ENCODE measurements at places on chromosomes 7 and 10.

DNA sequence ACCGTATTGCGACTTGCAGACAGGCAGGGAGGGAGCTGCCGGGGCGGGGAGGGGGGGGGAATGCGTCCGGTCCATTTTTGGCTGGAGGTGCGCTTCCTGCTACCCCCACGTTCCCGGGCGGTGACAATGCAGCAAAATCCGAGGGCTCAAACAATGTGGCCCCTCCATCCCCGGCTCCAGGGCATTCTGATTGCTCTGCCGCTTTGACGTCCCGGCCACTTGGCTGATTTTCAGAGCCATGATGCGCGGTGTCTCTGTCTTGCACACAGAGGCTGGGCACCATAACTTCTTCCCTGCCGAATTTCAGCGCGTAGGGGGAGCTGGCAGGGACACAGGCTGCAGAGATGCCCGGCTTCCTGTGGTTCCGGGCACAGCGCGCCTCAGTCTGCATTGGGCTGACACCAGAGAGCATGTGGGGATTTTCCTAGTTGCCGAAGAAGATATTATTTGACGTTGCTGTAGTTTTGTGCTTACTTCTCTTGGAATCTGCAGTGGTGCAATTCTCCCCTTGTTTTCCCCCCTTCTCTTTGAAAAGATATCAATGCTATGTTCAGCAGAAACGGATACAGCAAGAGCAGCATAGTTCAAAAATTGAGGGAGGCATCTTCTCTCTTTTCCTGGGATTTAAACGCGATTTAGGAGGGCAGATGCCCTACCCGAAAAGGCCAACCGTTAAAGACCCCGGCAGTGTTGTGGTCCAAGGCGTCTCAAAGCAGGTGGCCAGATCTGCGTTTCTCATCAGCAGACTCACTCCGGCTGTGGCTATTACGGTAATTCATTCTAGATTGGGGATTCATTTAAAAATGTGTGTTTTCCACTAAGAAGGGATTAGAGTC lies 1.4 kb downstream of the HECW1 start:
- DNase-seq = peak; percentile 23

DNA sequence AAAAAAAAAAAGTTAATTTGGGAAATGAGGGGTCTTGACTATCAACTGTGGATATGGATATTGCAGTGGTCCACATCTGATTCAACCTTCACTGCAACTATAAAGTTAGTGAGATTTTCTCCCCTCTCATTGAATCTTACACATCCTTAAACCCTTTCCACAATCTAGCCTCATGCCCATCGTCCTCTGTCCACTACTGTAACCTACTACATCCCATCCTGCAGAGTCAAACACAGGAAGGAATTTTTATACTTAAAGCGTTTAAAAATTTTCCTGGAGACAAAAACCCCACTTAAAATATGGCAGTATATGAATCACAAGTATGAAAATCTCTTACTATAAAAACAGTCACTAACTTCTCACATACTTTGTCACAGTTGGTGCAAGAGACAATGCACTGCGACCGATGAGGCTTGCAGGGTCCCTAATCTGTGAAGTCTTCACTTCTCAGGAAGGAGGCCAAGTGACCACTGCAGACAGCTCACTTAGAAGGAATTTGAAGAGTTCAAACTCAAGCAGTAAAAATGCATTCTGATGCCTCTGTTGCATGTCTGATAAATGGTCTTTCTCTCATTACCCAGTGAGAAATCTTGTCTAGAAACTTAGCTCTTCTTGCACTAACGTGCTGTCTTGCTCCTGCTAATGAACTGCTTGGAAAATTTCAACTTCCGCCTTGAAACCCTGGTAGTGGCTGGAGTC lies 50.3 kb upstream of the ST8SIA6 start:
- no peak for DNase-seq

DNA sequence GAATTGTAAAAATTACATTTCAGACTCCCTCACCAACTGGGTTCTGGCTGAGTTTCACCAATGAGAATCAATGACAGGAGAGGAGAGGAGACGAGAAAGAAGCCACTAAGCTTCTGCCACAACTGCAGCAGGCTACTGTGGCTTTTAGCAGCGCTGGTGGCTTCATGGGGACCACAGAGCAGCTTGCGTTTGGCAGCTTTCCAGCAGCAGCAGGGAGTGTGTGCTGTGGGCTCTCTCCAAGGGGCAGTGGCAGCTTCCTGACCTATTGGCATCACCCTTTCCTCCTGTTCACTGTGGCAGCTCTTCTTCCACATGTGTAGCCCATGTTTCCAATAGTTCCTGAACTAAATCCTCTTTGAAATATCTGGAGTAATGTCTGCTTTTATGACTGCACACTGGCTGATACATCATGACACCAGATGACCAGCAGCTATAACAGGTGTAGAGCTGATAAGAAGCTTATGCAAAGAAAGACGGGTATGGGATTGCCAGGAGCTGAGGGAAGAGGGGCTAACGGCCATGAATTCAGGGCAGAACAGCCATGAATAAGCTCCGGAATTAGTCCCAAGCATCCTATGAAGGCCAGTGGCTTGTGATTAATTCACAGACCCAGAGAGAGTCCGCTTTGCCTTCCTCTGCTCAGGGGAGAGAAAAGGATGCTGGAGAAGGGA lies 46.8 kb downstream of the KCNH2 start:
- peak; percentile 46 for DNase-seq

- no peak for DNase-seq
Measured at GRCh38 chr7:150631866-150632864, at the start of gene GIMAP6. Gene GIMAP6 (minus strand): TSS chr7:150632385. CDS start chr7:150630142, 2,243 bp downstream.

- DNase-seq = peak; percentile 47
Measured at GRCh38 chr7:116500078-116500853, 728 bp downstream of the CAV2 start.

DNA sequence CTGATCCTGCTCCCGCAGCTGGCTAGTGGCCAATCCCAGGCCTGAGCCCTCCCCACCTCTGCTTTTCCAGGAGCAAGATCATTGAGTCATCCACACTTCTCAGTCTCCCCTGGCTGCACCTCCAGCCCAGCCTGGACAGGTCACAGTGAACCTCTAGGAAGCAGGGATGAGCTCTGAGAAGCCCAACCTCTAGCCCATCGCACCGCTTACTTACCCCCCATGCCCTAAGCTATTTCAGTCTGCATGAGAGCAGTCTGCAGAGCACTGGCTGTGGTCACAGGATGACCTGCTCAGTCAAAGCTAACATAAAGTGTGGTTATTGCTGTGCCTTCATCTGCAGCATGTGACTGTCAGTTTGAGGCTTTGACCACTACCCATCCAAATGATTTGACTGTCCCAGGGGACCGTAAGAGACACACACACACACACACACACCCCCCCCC lies 129.2 kb downstream of the SORBS1 start:
- DNase-seq = no peak

DNA sequence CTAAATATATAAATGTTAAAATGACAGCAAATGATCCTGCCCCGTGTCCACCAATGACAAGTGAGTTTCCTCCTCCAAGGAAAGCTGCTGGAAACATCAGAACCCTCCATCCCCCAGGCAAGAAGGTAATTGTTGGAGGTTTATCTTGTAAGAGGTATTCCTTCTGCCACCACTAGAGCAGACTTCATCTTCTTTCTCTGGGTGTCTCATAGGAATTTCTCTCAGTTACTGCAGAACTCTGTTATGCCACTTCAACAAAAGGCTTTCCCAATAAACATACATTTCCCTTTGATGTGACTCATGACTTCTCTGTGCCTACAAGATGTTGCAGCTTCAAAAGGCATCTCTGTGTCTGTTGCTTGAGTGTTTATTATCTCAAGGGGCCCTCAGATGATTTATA lies 279.1 kb downstream of the BMPER start:
- DNase-seq = no peak

GRCh38 chr10:6463366-6463765 lies 116.7 kb downstream of the PRKCQ start:
- DNase-seq = no peak

DNA sequence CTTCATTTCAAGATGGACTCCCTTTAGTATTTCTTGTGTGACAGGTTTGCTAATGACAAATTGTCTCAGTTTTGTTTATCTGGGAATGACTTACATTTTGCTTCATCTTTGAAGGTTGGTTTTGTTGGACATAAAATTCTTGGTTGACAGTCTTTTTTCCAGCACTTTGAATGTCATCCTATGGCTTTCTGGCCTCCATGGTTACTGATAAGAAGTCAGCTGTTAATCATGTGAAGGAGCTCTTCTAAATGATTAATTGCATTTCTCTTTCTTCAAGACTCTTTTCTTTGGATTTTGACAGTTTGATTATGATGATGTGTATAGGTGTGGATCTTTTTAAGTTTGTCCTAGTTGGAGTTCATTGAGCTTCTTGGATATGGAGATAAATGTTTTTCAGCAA lies 26.9 kb upstream of the HHEX start:
- DNase-seq = no peak

DNA sequence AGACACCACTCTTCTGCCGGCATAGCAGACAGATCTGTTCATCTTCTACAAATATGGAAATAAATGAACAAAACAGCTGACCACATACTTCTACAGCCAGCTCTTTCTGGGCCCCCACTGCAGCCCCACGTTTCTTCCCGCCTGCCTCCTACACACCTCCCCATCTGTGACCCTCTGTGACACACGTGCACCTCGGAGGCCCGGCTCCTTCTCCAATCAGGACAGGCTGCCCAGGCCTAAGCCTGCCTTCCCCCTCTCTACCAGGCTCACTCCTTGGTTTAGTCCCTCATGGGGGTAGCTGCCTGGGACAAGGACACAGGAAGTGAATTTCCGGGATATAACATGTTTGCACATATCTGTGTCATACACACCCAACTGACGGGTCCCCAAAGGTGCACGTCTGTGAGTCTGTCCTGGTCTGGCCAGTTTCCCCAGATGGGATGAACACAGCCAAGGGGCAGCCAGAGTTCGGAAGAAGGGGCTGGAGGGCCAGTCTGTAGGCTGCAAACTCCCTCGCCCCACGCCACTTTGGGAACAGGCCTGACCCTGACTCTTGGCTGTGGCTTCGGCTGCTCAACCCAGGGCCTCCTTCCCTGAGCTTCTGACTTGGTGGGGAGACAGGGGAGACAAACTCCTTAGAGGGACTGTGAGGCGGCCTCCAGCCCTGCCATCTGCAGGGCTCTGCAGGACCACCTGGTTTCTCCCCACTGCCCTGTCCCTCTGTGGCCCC lies 30.3 kb downstream of the PITRM1 start:
- no peak for DNase-seq

- DNase-seq = no peak
Measured at GRCh38 chr10:69492746-69493462, 41.6 kb downstream of the TSPAN15 start.

DNA sequence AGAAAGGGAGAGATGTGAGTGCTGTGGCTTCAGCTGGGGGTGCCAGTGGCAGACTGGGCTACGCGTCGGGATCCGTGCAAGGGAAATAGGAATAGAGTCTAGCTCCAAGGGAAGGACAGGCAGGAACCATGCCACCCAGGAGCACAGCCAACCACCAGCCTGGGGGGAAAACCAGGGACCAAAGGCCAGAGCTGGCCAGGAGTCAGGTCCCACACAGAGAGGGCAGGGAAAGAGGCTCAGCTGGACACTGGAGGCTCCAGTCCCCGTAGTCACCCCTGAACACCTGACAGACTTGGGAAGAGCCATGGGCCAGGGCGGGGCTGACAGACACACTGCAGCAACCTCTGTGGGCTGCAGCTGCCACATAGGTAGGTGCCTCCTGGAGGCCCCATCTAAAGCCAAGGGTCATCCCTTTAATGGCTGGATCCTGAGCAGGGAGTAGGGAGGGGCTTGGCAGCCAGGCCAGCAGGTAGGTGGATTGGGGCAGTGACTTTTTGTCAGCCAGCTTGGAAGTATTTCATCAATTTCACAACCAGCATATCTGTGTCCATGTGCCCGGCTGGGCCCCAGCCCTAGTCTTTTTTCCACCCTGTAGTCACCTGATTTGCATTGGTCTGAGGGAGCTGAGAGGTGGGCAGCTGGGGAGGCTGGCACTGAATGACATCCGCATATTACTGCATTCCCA lies 163.2 kb downstream of the SH2D4B start:
- no peak for DNase-seq

GRCh38 chr10:15606377-15606776 lies 113.3 kb downstream of the ITGA8 start:
- DNase-seq = no peak

DNA sequence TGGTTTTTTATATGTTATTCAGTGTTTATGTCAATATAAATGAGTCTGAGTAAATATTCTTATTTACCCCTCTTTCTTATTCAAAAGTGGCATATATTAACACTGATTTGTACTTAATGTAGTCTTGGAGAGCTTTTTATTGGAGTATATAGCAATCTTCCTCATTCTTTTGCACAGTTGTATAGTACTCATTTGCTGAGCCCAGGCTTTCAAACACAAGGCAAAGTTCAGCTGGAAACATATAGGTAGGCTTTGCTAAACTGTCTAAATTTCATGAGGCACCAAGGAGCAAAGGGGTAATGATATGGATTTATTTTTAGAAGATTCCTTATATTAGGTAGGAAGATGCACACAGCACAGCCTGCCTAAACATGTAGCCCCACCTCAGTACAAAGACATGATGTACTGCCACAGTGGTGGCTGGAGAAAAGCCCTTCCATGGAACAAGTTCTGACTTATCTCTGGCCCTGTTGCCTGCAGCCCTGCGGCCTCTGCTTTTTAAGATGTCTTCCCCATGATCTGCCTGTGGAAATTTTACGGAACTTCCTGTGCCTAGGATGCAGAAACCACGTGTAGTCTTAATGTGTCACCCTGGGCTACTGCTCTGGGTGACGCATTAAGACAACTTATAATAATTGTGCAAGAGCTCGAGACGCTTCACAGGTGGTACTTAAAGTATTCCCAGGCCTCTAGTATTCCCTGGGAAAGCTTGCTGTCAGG lies 9.6 kb upstream of the PDCD4 start:
- DNase-seq = no peak

- DNase-seq = no peak
Measured at GRCh38 chr10:44858988-44859387, 52.1 kb upstream of the TMEM72 start.

GRCh38 chr7:158035343-158035742 lies 552.3 kb downstream of the PTPRN2 start:
- DNase-seq = peak; percentile 9

GRCh38 chr10:14056610-14057332 lies 274.0 kb downstream of the FRMD4A start:
- no peak for DNase-seq

DNA sequence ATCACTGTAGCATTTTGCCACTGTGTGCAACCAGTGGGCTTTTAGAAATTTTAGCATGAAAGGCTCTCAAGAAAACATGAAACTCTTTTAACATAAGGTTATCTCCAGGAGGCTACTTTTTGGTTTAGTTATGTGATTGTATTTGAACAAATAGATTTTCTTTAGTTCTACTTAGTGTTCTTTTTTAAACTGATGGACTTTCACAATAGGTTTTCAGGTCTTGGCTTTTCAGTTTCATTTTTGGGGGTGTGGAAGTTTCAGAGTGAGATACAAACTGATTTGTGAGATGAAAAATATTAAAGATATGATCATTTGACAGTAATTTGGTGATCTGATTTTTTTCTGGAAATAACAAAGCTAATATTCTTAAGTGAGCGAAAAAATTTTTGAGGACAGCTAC lies 344.1 kb downstream of the PHF14 start:
- no peak for DNase-seq

GRCh38 chr7:44322631-44323363 lies 2.6 kb downstream of the CAMK2B start:
- DNase-seq = no peak

GRCh38 chr10:24790073-24790472 lies 66.4 kb upstream of the ARHGAP21 start:
- DNase-seq = no peak

GRCh38 chr10:14740684-14741247 lies 33.9 kb downstream of the FAM107B start:
- DNase-seq = no peak

Measured in femur (tissue), 1 donor.